ENCODE measurements at places on chromosomes 3 and 15.

DNA sequence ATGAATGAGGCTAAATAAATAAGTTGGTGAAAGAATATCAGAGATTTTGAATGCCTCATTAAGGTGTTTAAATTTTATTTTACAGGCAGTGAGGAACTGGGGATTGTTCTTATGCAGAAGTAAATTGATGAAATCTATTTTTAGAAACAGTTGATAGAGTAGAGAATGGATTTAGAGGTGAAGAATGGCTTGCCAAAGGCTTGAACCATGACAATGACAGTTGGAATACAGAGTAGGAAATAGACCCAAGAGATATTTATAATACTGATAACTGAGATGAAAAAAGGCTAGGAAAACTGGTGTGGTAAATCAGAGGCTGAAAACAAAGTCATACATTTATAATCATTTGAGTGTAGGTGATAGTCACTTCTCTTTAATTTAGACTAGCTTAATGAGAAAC is 39.0 kb upstream of the RBMS3 start:
- DNase-seq: no peak

GRCh38 chr3:3778641-3779270 is 20.5 kb upstream of the LRRN1 start:
- DNase-seq: no peak

DNA sequence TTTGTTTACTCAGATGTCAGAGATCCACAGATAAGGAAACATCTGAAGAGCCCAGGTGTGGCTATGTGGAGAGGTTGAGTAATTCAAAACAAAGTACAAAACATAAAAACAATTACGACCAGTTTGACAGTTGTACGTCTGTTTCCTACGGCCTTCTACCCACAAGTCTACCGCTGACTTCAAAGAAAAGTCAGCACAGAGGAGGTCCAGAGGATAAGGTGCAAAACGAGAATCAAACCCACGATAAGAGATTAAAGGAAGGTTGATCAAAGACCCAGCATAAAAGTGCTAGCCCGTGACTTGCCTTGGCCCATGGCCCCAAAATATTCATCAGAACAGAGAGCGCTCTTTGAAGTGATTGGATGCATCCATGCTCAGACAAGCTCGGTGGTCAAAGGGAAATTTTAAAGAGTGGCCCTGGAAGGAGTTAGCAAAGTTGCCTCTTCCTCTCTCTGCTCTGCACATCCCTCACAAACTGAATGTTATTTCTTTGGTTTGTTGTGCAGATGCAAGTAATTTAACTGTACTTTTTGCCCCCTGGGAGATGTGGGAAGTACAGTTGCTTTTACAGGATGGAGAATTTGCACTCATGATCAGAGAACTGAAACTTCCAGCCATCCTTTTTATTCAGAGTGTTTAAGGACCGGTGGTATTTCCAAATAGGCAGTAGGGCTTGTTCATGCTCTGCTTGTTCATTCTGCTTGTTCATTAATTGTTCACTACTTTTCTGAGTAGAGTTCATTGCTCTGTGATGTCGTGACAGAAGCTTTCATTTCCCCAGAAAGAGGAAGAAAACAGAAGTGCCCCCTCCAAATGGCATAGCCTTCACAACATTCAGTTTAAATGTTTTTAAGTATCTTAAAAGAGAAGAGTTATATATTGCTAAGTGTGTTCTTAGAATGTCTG is 31.1 kb downstream of the MME start:
- DNase-seq: no peak

- no peak for DNase-seq
Measured at GRCh38 chr3:13654330-13655060, 105.6 kb downstream of the FBLN2 start.

- DNase-seq: no peak
Measured at GRCh38 chr3:39137991-39138803, 15.2 kb downstream of the CSRNP1 start.

DNA sequence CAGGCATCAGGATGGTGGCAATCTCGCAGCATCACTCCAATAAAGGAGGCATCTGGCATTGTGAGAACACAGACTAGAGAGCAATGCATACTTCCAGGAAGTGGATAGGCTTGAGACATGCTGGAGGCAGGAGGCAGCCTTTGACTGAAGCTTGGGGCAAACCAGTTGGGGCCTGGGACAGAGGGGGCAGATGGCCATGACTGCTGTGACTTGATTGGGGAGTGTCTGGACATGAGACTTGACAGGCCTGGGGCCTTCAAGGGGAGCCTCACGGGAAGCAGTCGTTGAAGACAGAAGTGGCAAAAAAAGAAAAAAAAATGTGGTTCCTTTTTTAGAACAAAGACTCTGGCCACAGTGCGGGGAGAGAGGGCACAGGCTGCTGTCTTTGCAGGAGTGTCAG is 44.7 kb upstream of the CHRNA7 start:
- no peak for DNase-seq

- no peak for DNase-seq
Measured at GRCh38 chr3:175932586-175932985, 1073.5 kb downstream of the NAALADL2 start.

DNA sequence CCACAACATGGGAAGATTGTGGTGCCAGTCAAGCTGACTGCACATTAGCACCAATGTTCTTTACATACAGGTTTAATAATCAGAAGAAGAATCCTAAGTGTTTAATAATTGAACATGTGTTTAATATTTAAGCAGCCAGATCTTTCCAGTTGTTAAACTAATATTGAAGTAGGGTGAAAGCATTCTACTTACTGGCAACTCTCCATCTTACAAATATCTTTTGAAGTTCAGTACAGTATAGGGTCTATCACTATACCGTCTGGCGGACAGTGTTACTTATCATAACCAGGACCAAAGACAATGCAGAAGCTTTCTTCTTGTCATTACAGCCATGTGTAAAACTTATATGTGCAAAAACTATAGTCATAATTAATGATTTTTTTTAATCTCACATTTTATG is 376.4 kb downstream of the CNTN6 start:
- DNase-seq: no peak

DNA sequence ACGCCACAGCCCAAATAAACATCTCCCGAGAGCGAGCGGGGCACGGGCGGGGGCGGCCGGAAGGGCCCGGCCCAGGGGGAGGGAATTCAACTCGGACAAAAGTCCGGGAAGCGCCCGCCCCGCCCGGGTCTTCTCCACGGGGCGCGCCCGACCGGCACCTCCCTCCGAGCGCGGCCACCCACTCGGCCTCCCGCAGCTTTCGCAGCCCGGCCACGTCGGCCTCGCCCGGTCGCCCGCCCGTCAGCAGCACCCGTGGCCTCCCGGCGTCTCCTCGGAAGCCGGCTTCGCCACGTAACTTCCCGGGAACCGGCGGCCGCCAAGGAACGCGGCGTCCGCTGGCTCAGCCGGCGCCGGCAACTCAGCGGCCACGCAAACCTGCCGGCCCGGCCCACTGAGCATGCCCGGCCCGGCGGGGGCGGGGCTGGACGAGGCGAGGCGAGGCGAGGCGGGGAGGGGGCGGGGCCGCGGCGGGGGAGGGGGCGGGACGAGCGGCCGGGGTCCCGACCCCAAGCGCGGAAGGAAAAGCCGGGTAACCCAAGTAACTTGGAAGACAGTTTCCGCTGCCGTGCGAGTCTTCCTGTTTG is at the start of gene TJP1:
TJP1 (minus strand) TSS at position 369 of the 584 bp plus-strand sequence. CDS start 440 bp downstream, outside the sequence.
- DNase-seq: peak; percentile 81

GRCh38 chr3:136151219-136151618 is 44.9 kb downstream of the MSL2 start:
- no peak for DNase-seq

DNA sequence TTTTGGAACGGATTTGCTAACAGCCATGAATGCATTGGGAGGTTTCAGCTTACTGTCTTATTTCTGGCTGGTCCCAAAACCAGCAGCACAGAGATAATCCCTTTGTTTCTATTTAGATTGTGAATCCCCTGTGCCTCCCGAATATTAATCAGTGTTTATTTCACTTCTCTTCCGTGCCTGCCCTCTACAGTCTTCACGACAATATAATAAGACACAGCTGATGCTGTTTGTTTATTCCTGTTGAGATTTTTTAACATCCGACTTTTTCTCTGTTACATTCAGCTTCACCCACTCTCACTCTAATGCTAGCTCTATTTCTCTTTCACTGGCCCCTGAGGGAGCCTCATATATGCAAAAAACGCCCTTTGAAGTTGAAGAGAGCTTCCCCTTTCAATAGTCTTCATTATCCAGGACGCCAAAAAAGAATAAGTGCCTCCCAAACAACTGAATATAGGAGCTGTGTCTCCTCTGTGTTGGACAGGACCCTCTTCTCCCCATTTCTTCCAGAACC is 995.3 kb downstream of the ROBO2 start:
- no peak for DNase-seq

GRCh38 chr15:77870195-77871065 is 207.1 kb downstream of the TBC1D2B start:
- peak; percentile 70 for DNase-seq

All from thyroid gland (tissue), 4 donors.